ENCODE measurements at places on chromosomes 7 and 10. TPM values are rescaled to one million over a fixed set of nuclear protein-coding genes. Genes with fewer than 3 reads are reported as not detected.

DNA sequence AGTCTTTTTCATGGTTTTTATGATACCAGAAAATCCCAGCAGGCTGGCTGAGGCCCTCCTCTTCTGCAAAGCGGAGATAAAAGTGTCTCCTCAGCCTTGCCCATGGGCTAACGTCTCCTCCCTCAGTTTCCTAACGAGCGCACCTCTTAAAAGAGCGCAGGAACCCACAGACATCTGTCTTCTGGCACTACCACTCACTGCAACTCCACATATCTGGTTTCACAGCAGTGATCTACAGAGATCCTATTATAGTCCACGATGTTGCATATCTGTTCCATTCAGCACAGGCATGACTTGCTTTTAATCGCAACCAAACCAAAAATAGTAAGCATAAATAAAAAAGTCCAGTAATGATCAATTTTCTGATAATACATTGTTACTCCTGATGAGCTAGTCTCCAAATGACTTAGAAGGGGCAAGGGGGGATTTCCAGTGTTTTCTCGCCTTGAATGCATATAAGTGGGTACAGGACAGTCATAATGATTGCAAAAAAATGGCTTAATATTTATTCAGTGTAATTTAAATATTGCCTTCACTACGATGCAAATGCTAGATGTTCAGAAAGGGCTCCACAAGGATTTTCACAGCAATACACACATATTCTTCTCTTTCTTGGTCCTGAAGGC is 20.9 kb downstream of the ANKRD22 start:
- no peaks in the 10 kb centered on the region for H3K36me3 ChIP-seq
- H3K27me3 ChIP-seq = no peaks in the 10 kb centered on the region
- no peak for DNase-seq
- H3K4me1 ChIP-seq = no peaks in the 10 kb centered on the region
- H3K4me3 ChIP-seq = no peak overlapping the region

The LRRN3 gene
- total RNA-seq = 1.1 TPM

The TEX47 gene
- not detected for total RNA-seq

DNA sequence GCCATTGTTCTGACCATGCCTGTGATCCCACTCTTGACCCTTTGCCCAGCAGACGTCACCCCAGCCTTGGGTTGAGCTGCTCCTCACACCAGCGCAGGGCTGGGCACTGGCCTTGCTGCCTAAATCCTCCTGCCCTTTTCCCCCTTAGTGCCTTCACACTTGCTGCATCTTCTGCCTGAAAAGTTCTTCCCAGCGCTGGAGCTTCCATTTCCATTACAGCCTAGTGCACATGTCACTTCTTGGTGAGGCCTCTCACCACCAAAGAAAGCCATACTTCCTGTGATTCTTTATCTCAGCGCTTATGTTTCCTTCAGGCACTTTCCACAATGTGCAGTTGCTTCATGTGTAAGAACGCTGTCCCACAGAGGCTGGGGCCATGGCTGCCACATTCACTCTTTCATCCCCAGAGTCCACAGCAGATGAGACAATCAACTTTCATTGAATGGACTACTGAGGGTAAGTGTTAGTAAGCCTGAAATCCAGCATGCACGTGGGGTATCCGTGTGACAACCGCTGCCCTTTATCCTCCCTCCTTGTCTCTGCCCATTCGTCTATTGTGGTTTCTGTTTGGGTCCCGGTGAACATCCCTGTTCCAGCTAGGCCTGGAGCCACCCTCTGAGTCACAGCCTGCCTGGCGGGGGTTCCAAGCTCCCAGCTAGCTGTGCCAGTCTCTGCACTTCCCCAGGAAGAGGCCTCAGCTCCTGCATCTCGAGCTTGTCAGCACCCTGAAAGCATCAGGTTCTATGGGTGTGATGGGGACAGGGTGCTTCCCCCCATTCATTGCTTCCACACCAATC is 37.3 kb downstream of the ADRA2A start:
- no peaks in the 10 kb centered on the region for H3K4me1 ChIP-seq
- H3K27ac ChIP-seq = no peak overlapping the region
- no peak for DNase-seq
- H3K36me3 ChIP-seq = no peaks in the 10 kb centered on the region

The GALNT17 gene
- total RNA-seq = 43.2 TPM

GRCh38 chr10:20677340-20677739 is 219.8 kb downstream of the NEBL start:
- no peaks in the 10 kb centered on the region for H3K27me3 ChIP-seq
- peaks cover 5% of the 10 kb centered on the region for H3K4me1 ChIP-seq
- no peak overlapping the region for H3K4me3 ChIP-seq
- H3K36me3 ChIP-seq = no peaks in the 10 kb centered on the region
- DNase-seq = no peak
- H3K27ac ChIP-seq = no peak overlapping the region

The MYOF gene
- total RNA-seq = 33.6 TPM

The CYP3A5 gene
- 0.54 TPM for total RNA-seq

GRCh38 chr7:151058781-151059366 is 515 bp upstream of the SLC4A2 start:
- H3K27ac ChIP-seq = peak overlapping the region; percentile 93
- H3K27me3 ChIP-seq = no peaks in the 10 kb centered on the region
- peak overlapping the region; percentile 91 for H3K4me3 ChIP-seq
- peaks cover 62% of the 10 kb centered on the region for H3K4me1 ChIP-seq

DNA sequence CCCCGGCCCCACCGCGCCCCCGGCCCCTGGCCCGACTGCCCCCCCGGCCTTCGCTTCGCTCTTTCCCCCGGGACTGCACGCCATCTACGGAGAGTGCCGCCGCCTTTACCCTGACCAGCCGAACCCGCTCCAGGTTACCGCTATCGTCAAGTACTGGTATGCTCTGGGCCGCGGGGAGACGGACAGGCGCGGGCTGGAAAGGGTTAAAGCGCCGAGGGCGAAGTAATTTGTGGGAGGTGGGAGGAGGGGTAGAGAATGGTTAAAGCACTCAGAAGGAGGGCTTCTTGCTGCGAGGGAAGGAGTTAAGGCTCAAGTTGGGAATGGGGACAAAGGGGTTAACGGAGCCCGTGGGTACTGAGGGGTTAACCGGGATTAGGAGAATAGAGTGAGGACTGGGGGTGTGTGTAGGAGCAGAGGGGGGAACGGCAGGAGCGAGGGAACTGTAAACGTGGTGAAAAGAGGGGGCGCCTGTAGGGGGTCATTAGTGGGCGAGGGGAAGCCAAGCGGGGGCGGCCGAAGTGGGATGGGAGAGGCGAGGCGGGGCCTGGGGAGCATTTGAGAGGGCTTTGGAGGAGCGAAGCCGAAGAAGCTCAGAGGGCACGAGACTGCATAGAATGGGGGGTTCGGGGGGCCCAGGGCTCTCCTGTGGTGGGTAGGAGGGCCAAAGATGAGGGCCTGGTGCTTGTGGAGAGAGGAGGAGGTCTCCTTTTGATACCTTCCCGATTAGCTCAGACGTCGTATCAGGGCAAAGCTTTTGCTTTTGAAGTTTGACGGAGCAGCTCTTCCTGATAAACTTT is 605 bp downstream of the SUFU start:
- H3K36me3 ChIP-seq = peaks cover 13% of the 10 kb centered on the region
- H3K27ac ChIP-seq = peak overlapping the region; percentile 95
- H3K4me3 ChIP-seq = peak overlapping the region; percentile 77
- H3K4me1 ChIP-seq = peaks cover 42% of the 10 kb centered on the region
- no peaks in the 10 kb centered on the region for H3K27me3 ChIP-seq

- peaks cover 57% of the 10 kb centered on the region for H3K4me1 ChIP-seq
- no peaks in the 10 kb centered on the region for H3K36me3 ChIP-seq
- H3K4me3 ChIP-seq = no peak overlapping the region
- peak overlapping the region; percentile 54 for H3K27ac ChIP-seq
Observed at GRCh38 chr10:62034096-62034640, 132.7 kb downstream of the ARID5B start.

DNA sequence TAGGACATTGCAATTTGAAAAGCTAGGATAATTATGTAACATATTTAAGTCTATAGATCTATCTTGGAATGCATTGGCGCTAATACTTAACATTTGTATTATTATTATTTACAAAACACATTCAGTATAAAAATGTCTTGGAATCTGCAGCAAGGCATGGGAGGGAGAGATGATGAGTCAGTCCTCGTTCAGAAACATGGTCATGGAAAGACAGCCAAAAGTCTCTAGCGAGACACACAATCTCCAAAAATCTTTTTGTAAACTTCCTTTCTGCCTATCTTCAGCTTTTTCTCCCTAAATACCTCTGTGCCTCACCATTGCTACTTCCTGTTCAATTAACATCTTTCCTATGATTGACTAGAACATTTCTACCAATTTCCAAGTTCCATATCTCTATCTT is 188.4 kb upstream of the CACNA2D1 start:
- no peaks in the 10 kb centered on the region for H3K27me3 ChIP-seq
- H3K36me3 ChIP-seq = no peaks in the 10 kb centered on the region
- no peak overlapping the region for H3K27ac ChIP-seq
- DNase-seq = no peak
- no peaks in the 10 kb centered on the region for H3K4me1 ChIP-seq
- no peak overlapping the region for H3K4me3 ChIP-seq

The GAD2 gene
- total RNA-seq = not detected

DNA sequence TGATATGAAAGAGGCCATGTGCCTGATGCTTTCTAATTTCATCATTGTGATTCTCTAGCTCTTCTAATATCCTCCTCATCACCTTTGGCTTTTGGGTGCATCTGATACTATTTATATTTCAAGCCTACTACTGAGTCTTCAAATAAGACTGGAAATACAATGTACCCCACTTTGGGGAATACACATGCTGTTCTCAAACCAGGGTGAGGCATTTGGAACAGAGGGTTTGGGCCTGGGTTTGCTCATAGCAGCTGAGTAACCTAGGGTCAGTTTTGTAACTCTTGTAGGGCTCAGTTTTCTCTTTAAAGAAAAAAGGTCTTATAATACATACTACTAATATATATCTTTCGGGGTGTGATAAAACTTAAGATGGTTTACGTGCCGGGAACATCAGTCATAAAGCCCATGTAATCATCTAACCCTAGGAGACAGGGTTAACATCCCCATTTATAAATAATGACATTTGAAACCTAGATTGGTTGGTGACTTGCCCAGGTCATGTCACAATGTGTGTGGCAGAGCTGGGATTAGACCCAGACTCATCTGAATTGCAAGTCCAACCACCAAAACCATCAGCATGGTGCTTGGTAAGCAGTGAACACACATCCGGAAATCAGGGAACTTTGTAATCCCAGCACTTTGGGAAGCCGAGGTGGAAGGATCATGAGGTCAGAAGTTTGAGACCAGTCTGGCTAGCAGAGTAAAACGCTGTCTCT is 23.0 kb downstream of the AKR1B15 start:
- no peaks in the 10 kb centered on the region for H3K36me3 ChIP-seq
- no peaks in the 10 kb centered on the region for H3K4me1 ChIP-seq
- no peak overlapping the region for H3K4me3 ChIP-seq
- H3K27ac ChIP-seq = no peak overlapping the region
- no peak for DNase-seq

The MYPN gene
- not detected for total RNA-seq

The FGF8 gene
- not detected for total RNA-seq

- H3K27ac ChIP-seq = no peak overlapping the region
- no peak overlapping the region for H3K4me3 ChIP-seq
- no peaks in the 10 kb centered on the region for H3K4me1 ChIP-seq
- no peaks in the 10 kb centered on the region for H3K27me3 ChIP-seq
- no peaks in the 10 kb centered on the region for H3K36me3 ChIP-seq
Observed at GRCh38 chr10:8586504-8586903, 532.0 kb downstream of the GATA3 start.

The GNGT1 gene
- not detected for total RNA-seq

DNA sequence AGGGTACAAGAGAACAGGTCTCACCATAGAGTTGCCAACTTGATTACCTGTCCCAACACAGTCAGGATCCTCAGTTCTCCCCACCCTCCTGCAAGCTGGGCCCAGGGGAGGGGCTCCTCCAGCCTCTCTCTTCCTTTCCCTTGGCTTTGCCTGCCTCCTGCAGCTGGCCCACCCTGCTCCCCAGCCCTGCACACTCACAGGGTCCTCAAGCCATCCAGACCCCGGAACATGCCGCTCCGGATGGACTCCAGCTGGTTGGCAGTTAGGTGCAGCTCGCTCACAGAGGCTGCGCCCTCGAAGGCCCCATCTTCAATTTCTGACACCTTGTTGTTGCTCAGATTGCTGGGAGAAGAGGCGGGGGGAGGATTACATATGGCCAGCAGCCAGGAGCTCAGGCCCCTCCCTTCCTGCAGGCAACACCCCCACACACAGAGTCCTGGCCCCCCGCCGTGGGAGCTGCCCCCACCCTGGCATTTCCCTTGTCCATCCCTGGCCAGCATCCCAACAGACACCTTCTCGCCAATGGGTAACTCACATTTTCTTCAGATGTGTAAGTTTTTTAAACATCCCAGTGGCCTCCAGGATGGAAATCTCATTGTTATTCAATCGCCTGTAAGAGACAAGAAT is 139.2 kb downstream of the SLIT1 start:
- no peaks in the 10 kb centered on the region for H3K36me3 ChIP-seq
- H3K4me1 ChIP-seq = no peaks in the 10 kb centered on the region
- no peak overlapping the region for H3K27ac ChIP-seq
- no peaks in the 10 kb centered on the region for H3K27me3 ChIP-seq

The PTPRN2 gene
- 5.8 TPM for total RNA-seq

DNA sequence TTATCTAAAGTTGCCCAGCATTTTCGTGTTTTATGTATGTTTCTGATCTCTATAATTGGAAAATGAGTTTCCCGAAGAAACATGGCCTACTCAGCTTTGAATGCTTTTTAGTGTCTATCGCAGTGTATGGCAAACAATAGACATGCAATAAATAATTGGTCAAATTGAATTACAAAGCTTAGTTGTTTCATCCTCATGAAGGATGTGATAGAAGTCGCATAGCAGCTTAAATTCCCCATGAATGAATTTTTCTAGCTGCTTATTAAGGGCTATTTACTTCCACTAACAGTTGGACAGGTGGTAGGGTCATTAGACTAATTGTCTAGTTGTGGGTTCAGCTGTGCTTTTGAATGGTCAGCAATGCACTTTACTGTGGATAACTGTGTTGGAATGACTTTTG is 467.3 kb upstream of the MBL2 start:
- H3K27me3 ChIP-seq = no peaks in the 10 kb centered on the region
- DNase-seq = no peak
- no peaks in the 10 kb centered on the region for H3K4me1 ChIP-seq
- no peak overlapping the region for H3K4me3 ChIP-seq
- no peaks in the 10 kb centered on the region for H3K36me3 ChIP-seq

GRCh38 chr7:155852426-155853301 is 40.4 kb upstream of the SHH start:
- DNase-seq = peak; percentile 28
- H3K36me3 ChIP-seq = no peaks in the 10 kb centered on the region
- H3K4me3 ChIP-seq = no peak overlapping the region
- H3K27me3 ChIP-seq = peaks cover 7% of the 10 kb centered on the region

GRCh38 chr7:4814433-4814832 is 39.0 kb downstream of the AP5Z1 start:
- H3K4me1 ChIP-seq = no peaks in the 10 kb centered on the region
- H3K27me3 ChIP-seq = no peaks in the 10 kb centered on the region
- H3K27ac ChIP-seq = no peak overlapping the region
- no peak overlapping the region for H3K4me3 ChIP-seq
- no peak for DNase-seq

The DNAJC2 gene
- 10.7 TPM for total RNA-seq

DNA sequence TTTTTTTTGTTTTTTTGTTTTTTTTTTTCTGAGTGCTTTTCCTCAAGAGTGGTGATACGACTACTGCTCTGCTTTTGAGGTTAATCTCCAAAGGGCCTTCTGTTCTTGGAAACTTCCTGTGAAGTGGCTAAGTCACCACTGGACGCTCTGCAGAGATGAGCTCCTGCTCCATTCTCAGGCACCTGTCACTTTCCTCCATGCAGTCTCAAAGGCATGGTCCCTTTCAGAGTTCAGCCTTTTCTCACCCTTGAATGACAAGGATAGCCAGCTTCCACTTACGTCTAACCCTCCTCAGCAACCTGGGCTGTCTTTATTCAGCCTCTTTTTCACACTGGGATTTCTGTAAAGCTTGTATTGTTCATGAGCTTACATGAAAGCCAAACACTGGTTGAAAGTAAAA is 65.8 kb downstream of the BMPER start:
- H3K4me1 ChIP-seq = no peaks in the 10 kb centered on the region
- no peaks in the 10 kb centered on the region for H3K36me3 ChIP-seq
- H3K27me3 ChIP-seq = no peaks in the 10 kb centered on the region

Measured in sigmoid colon (tissue), 7 donors.